GM23248 (cell line): ENCODE measurements at places on chromosomes 16 and 17. TPM values are rescaled to one million over a fixed set of nuclear protein-coding genes. Genes with fewer than 3 reads are reported as not detected.

Gene ARL5C
- total RNA-seq: not detected in 2 replicates

Gene MPV17L
- 0.54 and 2.8 TPM in 2 replicates for total RNA-seq

Gene TBC1D28
- total RNA-seq: not detected in 2 replicates

Gene PLEKHH3
- 19.0 and 32.2 TPM in 2 replicates for total RNA-seq

Gene CLEC3A
- not detected in 2 replicates for total RNA-seq

Gene ANKRD40
- 35.5 and 36.5 TPM in 2 replicates for total RNA-seq

Gene RAC3
- 5.4 and 7.9 TPM in 2 replicates for total RNA-seq

Gene SSTR5
- total RNA-seq: not detected in 2 replicates

DNA sequence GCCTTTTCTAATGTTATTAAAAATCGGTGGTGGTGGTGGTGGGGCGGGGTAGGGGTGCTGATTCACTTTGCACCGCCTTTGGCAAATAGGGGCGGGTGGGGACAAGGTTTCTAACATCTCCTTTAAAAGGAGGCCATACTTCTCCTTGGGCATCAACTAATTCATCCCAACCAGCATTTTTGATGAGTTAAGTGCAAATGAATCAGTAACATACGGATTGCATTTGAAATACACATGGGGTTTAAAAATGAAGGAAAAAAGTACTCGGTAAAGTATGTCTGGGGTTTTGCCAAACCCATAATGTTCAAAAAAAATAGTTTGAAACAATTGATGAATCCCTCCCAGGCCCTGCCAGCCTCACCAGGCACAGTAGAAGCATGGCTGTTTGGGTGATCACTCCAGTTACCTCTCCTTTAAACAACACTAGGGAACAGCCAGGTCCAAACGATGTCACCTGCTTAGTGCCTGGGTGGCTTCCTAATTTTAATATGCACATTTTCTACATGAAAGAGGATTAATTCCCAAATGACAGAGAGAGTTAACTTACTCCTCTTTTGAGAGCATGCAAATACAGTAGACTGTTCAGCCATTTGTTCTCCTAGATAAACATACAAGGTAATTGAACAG is 107.2 kb downstream of the ANKFN1 start:
- peak; percentile 77 for DNase-seq

DNA sequence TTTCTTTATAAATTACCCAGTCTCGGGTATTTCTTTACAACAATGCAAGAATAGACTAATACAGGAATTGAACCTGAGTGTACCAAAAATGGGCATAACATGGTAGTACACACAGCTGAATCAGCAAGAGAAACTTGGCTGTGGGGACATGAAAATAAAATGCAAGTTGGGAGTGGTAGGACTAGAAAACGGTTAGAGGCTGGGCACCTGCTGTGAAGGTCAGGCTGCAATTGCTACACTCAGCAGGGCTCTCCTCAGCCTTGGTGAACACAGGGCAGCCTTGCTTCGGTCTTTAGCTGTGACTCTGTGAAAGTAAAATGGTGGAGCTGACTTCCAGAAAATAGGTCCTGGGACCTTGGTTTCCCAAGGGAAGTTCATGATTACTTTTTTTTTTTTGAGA is 45.6 kb downstream of the CNGB1 start:
- DNase-seq: no peak

DNA sequence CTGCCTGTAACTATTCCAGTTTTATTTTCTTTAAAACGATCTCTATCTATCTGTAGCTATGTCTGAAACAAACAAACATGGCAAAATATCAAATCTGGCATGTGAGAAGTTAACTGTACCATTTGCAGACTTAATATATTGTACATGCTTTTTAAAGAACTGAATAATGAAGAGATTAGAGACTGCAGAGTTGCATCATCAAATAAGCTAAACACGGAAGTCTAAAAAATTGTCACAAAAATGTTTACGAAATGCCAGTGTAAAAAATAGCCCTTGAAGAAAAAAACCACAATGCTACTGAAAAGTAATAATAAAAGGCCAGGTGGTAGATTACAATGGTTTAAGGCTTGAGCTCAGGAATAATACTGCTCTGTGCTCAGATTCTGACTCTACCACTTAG is 43.1 kb downstream of the HS3ST3A1 start:
- peak; percentile 25 for DNase-seq

DNA sequence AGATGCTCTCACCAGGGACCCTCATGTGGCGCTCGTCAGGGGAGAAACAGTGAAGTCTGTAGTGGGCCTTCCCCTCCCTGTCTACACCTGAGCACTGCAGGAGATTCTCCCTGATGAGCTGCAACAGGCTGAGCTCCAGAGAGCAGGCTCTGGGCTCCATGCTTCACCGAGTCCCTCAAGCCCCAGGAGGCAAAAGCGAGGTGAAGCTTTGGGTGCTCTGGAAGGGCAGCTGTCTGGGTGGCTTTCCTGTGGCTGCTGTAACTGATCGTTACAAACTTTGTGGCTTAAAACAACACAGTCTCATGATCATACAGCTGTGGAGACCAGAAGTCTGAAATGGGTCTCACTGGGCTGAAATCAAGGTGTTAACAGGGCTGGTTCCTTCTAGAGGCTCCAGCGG is 12.1 kb upstream of the CD300LD start:
- DNase-seq: no peak

- no peak for DNase-seq
These were observed 241.2 kb upstream of the RPL38 start for GRCh38 chr17:73962308-73962707.

DNA sequence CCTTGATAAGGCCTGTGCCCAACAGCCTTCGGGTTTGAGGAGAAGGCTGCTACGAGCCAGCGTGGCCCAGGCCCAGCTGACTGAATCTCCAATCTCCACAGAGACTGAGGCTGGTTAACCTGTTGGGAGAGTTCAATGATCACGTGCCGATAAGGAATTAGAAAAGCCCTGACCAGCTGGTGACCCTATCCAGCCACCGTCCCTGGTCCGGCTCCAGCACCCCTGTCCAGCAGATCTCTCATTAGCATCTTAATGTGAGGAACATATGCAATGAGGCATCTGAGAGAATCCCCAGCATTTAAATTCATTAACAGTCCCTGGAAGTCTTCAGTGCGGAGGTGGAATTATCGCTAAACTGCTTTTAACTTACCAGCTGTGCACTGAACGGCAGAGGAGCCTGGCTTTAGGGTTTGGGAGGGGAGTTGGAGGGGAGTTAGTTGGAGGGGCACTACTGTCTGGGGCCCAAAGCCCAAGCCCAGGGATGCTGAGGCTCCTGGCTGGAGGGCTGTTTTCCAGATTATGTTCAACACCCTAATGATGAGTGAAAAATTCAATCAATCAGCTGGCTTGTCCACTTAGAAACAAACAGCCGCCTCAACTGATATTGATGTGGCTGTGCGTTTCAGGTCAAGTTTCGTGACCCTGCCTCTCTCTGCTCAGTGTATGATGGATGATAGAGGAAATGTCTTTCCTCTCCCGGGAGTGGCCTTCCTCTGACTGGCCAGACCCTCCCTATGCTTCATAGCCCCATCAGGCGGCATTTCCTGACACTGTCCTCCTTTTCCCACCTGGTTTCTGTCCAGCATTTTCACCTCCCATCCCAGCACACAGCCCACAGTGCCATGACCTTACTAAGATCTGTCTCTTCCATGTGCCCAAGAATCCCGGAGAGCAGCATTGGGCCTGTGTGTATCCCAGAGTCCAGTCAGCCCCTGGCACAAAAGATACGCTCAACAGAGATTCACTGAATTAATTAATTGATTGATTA is 184.5 kb downstream of the CCT6B start:
- no peak for DNase-seq

DNA sequence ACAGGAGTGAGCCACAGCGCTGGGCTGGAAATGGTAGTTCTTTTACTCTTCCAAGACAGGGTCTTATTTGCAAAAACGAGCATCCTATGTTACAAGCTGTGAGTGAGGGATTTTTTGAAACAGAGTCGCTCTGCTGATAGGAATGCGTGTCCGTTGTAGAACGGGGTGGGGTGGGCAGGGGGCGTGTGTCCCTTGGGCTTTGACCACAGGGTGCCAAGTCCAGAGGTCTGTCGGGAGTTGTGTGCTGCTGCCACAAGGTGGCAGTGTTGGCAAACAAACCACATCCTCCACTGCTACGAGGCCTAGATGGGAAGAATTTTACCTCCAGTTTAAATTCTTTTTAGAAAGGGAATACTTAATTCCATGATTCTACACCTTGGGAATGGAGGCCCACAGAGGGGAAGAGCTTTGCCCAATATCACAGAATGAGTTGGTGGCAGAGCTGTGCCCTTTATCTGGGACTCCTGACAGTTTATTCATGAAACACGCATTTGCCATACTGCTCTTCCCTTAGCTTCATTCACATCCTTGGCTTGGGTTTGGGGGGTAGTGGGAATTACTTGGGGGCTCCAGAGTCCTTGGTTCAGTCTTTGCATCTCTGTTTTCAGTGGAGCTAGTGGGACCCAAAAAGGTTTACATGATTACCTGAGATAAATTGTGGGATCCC is 30.6 kb upstream of the ETV4 start:
- DNase-seq: peak; percentile 69

- peak; percentile 34 for DNase-seq
These were observed 78.7 kb downstream of the LITAF start for GRCh38 chr16:11507991-11508390.

- no peak for DNase-seq
These were observed 9.3 kb upstream of the JPT2 start for GRCh38 chr16:1668612-1669319.

DNA sequence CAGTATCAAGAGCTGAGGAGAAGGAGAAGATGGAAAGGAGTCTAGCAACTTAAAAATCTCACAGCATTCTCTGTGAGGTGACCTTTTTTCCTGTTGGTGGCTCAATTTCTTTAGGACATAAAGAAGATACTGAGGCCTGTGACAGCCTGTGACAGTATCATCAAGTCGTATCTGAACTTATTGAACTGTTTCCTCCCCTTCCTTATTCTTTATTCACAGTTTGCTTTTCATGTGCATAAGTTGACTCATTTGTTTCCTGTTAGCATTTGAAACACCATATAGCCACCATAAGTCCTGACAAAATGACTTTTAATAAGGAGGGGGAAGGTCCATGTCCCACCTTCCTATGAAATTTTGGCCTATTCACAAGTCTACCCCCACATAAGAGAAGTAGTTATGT is 8.9 kb downstream of the UNK start:
- DNase-seq: no peak

GRCh38 chr17:18018411-18018921 is 20.5 kb downstream of the ATPAF2 start:
- DNase-seq: no peak

DNA sequence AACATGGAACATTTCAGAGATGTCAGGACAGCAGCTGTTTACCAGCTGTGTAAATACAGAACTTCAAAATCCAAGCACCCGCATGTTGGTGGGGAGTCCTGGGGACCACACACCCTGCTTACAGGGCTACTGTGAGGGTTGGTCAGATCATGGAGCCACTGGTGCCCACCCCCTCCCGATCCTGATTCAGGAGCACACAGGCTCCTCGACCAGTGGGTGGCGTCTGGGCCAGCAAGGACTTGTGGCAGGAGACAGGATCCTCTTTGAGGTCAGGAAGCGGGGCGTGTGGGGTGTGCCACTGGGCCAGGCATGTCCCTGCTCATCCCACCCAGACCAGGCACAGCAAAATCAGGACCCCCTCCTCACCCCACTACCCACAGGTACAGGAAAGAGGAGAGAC is 83.6 kb downstream of the SDK2 start:
- DNase-seq: no peak

DNA sequence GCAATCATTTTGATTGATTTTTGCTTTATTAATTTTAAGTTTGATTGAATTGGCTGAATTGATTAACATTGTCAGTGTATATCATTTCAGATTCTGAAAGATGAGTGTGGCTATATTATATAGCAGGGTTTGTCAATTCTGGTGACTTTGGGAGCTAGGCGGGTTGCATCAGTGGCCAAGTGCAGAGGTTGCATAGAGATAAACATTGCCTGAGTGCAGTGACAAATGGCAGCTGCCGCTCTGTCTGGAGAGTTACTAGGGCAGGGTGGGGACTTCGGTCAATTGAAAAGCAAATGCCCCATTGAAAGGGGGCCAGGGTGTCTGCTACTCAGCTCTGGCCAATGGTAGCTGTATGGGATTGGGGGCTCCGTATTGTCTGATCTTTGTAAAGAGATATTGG is 12.7 kb downstream of the SYT17 start:
- no peak for DNase-seq

GRCh38 chr16:50944436-50944835 is 202.6 kb downstream of the CYLD start:
- DNase-seq: peak; percentile 6
